ENCODE measurements at places on chromosomes 12 and 14. TPM values are rescaled to one million over a fixed set of nuclear protein-coding genes. Genes with fewer than 3 reads are reported as not detected.

Gene OR4E2
- not detected for total RNA-seq

Gene IL22
- total RNA-seq = not detected

Gene BMP4
- 52.6 TPM for total RNA-seq

Gene MEG3
- total RNA-seq = 87.2 TPM

Gene SYCP3
- 0.30 TPM for total RNA-seq

Gene LRRK2
- 3.8 TPM for total RNA-seq

Gene NANOG
- total RNA-seq = not detected

Gene RTN1
- total RNA-seq = 0.61 TPM

Gene CELA1
- not detected for total RNA-seq

Gene TMTC1
- total RNA-seq = 2.6 TPM

Gene CLEC1B
- not detected for total RNA-seq

Gene OASL
- total RNA-seq = 27.4 TPM

Gene KRT77
- total RNA-seq = not detected

Gene FOXN4
- not detected for total RNA-seq

Gene SLC6A12
- total RNA-seq = not detected

Gene KRT3
- not detected for total RNA-seq

Gene CCDC38
- not detected for total RNA-seq

Gene GPR68
- total RNA-seq = 0.61 TPM

Gene SIX1
- 0.97 TPM for total RNA-seq

Gene TSHR
- not detected for total RNA-seq

Gene GLIPR1L2
- total RNA-seq = not detected

Gene SLC25A47
- not detected for total RNA-seq

Gene CD69
- 2.0 TPM for total RNA-seq

Gene OVCH1
- total RNA-seq = not detected

Gene NPFF
- total RNA-seq = not detected

Gene SERPINA12
- total RNA-seq = not detected

Gene EXOC5
- total RNA-seq = 80.4 TPM

Gene DHRS4
- 50.2 TPM for total RNA-seq

Gene KCNC2
- not detected for total RNA-seq

Gene TRPV4
- total RNA-seq = 0.61 TPM

Gene SERPINA1
- total RNA-seq = not detected

Gene DIABLO
- 79.3 TPM for total RNA-seq

Gene ANAPC7
- 53.6 TPM for total RNA-seq

Gene C14orf39
- not detected for total RNA-seq

Gene HOXC11
- not detected for total RNA-seq

Gene ERO1A
- total RNA-seq = 96.7 TPM

Gene GPD1
- not detected for total RNA-seq

Gene CATSPERB
- total RNA-seq = not detected

All from epithelial cell of umbilical artery (primary cell).